ENCODE measurements at places on chromosomes 11 and 22.
A peak's percentile ranks its signal among the peaks of the same experiment; 100 is the strongest.

DNA sequence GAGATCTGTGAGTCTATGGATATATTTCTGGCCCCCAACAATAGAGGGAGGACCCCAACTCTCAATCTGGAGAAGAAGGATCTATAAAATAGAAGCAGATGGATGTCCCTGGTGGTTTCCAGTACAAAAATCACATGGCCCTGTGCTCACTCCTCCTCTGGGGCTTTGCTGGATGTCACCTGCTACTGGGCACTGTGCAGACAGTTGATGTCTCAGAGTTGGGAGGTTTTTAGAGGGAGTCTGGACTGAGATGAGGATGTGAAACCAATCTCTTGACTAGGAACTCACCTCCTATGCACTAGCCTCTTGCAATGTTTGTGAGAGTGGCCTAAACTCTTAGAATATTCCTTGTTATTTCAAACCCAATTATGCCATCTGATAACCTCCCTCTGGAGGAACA, 107.2 kb downstream of the SCN3B start:
- no peak for DNase-seq

DNA sequence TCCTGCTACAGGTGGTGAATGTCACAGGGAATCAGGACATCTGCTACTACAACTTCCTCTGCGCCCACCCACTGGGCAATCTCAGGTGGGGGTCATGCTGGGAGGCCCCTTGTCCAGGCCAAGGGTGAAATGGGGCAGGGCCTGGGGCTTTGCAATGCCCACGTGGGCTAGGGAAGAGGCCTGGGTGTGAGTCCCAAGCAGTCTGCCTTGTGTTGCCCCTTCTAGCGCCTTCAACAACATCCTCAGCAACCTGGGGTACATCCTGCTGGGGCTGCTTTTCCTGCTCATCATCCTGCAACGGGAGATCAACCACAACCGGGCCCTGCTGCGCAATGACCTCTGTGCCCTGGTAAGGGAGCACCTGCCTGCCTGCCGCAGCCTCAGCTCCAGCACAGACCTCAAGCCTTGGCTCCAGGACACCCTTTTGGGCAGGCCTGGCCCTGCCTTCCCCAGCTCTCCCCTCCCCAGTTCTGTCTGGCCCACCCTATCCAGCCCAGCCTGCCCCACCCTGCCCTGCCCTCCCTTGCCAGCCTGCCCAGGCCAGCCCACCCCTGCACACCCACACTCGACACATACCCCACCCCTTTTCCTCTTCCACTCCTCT, 9.1 kb upstream of the TAGLN start:
- no peak for DNase-seq

- no peak for DNase-seq
Measured at GRCh38 chr22:18063306-18063705, 14.5 kb upstream of the PEX26 start.

- DNase-seq, result no peak
Measured at GRCh38 chr22:20656516-20656901, 117.4 kb upstream of the SERPIND1 start.

GRCh38 chr22:20268279-20269012, at the start of gene RTN4R:
Gene RTN4R (minus strand): TSS chr22:20268318. CDS start chr22:20268092, 226 bp downstream.
- DNase-seq, result peak; percentile 23

- DNase-seq, result no peak
Measured at GRCh38 chr11:14015711-14016110, 53.2 kb downstream of the SPON1 start.

DNA sequence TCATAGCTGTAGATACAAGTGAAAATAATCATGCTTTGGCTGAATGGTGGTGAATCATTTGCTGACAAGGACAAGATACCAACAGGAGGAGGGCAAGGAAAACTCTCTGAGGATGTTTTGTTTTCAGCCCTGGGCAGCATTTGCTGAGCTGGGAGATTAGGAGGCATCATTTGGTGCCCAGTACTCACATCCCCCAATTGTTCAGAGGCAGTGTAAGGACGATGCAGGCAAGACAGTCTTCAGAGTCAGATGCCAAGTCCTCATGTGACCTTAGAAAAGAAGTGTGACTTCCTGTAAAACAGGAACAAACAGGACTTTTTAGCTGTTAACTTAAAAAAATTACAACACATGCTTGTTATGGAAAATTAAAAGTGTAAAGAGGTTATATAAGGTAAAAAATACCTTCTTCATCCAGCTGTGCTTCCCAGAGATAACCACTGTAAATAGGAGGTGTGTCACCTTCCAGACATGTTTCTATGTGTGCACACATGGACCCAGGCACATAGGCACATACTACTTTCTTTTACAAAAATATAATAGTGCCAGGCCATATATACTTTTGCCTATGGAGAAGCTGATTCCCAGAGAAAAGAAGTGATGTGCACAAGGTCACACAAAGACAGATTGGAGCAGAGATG, 18.0 kb downstream of the CNTF start:
- DNase-seq, result no peak

- no peak for DNase-seq
Measured at GRCh38 chr11:124041254-124041653, at the start of gene OR10G7. Gene OR10G7 (minus strand): TSS chr11:124041325. CDS start chr11:124039001, 2,324 bp downstream.

DNA sequence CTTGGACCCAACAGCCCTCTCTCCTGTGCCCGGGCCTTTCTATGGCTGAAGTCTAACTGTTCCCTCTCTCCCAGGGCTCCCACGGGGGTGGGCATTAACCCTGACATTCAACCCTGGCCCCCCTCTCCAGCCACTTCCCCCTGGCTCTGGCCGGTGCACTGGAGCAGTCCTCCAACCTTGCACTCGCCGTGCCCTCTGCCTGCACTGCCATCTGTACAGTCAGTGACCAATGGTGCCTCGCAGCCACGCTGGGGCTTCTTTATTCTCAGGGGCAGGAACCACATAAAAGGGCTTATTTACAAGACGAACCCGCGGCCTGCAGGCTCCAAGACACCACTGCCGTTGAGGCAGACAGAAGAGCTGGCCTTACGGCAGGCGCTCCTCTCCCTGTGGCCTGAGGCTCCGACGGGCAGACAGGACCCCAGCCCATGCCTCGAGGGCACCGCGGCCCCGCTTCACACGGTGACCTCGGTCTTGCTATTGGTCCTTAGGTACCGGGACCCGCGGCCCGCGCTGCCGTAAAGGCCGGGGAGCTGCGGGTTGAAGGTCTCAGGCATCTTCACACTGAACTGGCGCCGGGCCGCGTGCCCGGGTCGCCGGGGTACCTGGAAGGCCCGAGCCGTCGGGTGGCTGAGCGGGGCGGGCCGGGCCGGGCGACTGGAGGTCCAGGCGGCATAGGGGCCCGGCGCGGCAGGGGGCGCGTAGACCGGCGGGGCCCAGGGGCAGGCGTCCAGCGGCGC, 5.4 kb downstream of the SHISA8 start:
- DNase-seq, result no peak

GRCh38 chr22:48959496-48959895, 868.2 kb downstream of the BRD1 start:
- no peak for DNase-seq

GRCh38 chr22:29593923-29594322, 9.5 kb upstream of the NF2 start:
- DNase-seq, result no peak

DNA sequence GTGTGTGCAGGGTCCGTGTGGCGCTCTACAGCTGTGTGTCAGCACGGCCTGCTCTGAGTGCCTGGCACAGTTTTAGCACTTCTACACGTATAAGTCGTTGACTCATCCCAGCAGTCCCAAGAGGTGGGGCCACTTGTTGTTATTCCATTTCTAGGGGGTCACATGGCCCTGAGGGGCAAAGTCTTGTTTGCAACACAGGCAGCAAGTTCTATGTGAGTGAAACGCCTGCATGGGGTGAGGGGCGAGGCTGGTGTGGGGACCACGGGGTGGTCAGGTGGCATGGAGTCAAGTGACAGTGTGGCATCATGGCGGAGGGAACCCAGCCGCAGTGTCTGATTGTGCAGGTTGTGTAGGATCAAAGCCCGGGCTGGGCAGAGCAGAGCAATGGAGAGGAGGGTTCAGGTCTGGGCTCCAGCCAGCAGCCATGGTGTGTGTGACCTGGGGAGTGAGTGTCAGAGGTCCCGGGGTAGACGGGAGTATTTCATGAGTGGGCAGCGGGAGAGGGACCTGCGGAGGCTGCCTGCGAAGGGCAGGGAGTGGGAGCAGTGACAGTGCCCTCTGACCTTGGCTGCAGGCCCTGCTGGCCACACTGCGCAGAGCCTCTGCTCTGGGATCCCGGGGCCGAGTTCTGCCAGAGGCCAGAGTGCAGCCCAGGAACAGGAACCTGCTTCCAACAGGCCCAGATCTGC, 27.9 kb downstream of the SHANK3 start:
- DNase-seq, result no peak

GRCh38 chr11:7520981-7521487, 7.2 kb downstream of the PPFIBP2 start:
- DNase-seq, result no peak
